Calu3 (cell line): ENCODE measurements at places on chromosomes 5 and 9. TPM values are rescaled to one million over a fixed set of nuclear protein-coding genes. Genes with fewer than 3 reads are reported as not detected.
A peak's percentile ranks its signal among the peaks of the same experiment; 100 is the strongest.

PCDHB9 gene
- 2.4 and 3.5 TPM in 2 replicates for total RNA-seq

DNA sequence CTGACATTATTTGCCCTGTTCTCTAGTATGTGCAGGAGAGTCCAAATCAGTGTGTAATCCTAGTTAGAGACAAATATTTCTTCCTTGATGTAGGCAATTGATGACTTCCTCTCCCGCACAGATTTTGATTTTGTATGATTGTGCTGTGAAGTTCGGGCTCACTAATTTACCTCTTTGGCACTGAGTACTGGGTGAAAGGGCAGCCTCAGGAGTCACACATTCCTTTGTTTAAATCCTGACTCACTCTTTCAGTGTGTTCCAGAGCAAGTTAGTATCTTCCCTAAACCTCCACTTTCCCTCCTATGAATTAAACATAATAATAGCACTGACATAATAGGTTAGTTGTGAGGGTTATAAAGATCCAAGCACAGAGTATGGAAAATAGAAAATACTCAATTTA is 269.7 kb downstream of the ISL1 start:
- DNase-seq = peak; percentile 28

DNA sequence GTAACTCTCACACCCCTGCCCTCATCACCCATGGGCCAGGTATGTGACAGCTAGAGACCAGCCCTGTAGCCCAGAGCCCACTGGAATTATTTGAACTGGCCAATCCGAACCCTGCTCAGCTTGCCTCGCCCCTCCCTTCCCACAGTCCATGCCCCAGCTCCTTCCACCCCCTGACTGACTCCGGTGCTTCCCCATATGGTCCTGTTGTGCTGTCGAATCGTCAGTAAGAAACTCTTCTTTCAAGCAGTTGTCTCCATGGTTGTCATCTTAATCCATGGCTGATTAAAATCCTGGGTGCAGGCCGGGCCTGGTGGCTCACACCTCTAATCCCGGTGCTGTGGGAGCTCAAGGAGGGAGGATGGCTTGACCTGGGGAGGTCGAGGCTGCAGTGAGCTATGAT is 118.5 kb downstream of the COL23A1 start:
- no peak for DNase-seq

GRCh38 chr9:100027543-100027942 is 71.3 kb downstream of the ERP44 start:
- DNase-seq = no peak

- DNase-seq = no peak
Measured at GRCh38 chr9:108180541-108180940, 675.2 kb downstream of the ACTL7B start.
